Spinal cord (tissue), 10 donors: ENCODE measurements at places on chromosomes 3 and 15.

DNA sequence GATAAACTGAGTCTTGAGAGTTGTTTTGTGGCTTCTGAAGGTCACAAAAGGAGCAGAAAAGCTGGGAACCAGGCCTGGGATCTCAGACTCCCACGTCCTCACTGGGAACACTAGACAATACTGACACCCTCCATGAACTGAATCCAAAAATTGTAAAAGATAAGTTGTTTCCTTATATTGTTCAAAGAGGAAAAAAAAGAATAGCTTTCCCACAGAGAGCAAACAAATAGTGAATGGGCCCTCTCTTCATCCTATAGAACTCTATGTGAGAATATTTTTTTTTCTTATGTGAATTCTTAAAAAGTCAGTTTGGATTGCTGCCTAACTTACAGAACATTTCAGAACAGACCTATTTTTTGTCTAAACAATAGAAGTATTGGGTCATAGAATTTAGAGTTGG lies 203.5 kb downstream of the MECOM start:
- no peak for DNase-seq

DNA sequence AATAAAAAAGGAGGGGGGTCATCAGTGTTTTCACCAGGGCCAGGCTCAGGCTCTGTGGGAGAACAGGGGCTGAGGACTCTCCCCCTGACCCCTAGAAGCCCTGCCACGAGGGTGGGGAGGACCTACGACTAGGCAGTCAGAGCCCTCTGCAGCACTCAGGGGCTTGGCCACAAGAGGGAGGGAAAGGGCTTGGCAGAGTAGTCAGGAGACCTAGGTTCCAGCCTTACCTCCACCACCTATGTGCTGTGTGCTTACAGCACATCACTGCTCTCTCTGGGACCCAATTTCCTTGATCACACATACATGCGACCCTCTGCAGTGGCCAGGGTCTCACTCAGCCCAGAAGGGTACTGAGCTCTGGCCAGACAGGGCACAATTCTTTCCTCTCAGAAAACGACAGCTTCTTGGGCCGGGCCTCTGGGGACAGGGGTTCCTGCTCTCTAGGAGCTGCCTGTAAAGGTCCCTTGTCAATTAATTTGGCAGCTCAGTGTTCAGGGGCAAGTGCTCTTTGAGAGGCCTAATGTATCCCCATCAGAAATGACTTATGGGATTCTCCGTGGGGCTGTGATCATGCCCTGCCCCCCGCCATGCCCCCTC lies 16.4 kb upstream of the SKIC8 start:
- DNase-seq, result no peak

DNA sequence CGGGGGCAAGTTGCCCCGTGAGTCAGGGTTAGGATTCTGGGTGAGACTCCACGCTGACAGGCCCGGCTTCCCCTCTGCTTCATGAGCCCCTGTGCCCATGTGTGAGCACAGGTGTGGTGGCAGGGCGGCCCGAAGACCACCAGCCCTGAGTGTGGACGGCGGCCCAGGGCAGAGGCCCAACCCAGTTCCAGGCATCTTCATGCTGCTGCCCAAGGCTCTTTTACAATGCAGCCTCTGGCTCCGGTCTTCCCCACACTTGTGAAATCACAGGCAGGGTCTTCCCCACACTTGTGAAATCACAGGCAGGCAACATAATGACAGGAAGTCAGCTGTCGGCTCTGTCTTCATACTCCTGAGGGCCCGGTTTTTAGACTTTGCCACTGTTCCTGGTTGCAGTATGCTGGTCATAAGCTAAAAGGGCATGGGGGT lies 78.8 kb downstream of the AAGAB start:
- no peak for DNase-seq

- no peak for DNase-seq
Observed at GRCh38 chr15:84813931-84814330, 3.2 kb upstream of the ALPK3 start.

- DNase-seq, result no peak
Observed at GRCh38 chr3:68771681-68772080, 160.7 kb downstream of the TAFA4 start.

- DNase-seq, result peak; percentile 78
Observed at GRCh38 chr15:63157891-63158431, 684 bp upstream of the RPS27L start.

DNA sequence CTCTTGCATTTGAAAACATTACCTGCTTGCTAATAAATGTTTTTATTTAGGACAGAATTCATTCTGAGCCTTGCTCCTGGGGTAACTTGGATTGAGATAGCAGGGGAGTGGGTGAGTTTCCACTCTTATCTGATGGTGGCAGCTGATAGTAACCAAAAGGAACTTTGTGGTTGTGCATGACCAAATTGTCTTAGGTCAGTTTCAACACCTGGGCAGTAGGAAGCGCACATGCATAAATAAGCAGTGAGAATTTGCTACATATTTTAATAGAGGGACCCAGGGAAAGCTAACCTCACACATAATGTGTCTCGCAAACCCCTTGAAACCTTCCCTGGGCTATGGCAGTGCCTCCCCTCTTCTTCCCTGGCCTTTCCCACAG lies 65.4 kb upstream of the XCR1 start:
- DNase-seq, result no peak
